ENCODE measurements at places on chromosomes 4 and X.

DNA sequence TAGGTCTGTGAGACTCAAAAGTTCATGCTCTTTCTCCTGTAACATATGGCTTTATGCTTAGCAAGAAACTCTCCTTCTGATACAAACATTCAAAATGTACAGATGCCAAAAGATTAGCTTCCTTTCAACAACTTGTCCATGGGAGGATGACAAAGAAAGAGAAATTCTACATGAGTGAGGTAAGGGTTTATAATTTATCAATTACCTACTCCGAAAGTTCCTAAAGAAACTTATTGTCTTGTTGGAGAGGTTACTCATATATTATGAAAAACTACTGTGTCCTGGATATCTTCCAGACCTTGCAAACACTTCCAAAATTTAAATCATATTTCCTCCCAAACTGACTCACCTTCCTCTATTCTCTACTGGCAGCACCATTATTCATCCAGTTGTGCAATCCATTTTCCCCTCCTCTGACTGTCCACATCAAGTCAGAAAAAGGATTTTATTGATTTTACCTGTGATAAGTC, 65.1 kb downstream of the ENPEP start:
- DNase-seq: peak; percentile 10

DNA sequence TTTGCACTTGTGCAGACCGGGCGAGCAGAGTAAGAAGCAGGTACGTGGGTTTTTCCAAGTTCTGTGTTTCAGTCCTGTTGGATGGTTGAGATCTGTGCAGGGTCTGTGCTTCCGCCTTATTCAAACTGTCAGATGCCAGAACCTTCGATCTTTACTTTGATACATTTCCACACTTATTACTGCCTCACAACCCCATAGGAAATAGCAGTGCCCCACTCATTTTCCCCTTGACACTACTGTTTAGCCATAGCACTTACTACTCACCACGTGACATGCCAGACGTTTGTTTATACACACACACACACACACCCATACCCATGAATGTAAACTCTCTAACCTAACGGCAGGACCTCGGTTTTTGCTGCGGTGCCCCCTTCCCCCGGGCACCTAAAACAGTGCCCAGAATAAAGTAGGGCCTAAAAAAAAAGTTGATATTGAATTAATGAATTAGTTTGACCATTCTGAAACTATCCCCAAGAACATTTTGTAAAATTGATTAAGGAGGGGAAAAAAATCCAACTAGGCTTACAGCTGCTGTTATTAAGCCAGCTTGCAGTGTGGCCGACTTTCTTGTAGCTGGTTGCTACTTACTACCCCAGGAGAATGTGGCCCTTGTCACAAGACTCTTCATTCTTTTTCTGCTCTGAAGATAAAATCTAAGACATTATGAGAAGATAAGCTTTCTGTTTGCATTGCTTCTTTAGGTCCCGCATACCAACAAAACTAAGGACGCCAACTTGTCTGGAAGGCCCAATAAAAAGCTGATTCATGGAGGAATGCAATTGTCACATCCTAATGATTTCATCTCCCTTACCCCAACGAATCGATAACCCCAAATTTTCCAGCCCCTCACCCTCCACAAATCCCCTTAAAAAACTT, 704 bp upstream of the SEPSECS start:
- no peak for DNase-seq

DNA sequence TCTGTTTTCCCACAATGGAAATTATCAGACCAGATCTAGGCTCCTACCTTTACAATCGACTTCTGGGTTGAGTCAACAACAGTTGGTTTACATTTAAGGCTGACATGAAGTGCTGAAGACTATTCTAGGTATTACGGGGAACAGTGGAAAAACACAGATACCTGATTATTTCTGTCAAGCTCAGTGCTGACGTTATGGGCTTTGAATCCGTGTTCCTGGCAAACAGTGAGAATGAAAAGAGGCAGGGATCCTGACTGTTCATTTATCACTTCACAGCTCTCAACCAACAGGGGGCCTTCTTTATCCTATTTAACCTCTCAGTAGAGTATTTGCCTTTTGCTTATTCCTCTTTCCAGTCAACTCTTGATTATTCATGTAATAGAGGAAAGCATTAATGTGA, 43.1 kb downstream of the TMEM164 start:
- DNase-seq: no peak

- DNase-seq: peak; percentile 12
These were observed 53.9 kb upstream of the SORBS2 start for GRCh38 chr4:185865901-185866328.

- DNase-seq: no peak
These were observed 62.8 kb downstream of the LRBA start for GRCh38 chr4:150952167-150952845.

GRCh38 chrX:119492463-119492862, 24.2 kb downstream of the SLC25A5 start:
- DNase-seq: no peak

DNA sequence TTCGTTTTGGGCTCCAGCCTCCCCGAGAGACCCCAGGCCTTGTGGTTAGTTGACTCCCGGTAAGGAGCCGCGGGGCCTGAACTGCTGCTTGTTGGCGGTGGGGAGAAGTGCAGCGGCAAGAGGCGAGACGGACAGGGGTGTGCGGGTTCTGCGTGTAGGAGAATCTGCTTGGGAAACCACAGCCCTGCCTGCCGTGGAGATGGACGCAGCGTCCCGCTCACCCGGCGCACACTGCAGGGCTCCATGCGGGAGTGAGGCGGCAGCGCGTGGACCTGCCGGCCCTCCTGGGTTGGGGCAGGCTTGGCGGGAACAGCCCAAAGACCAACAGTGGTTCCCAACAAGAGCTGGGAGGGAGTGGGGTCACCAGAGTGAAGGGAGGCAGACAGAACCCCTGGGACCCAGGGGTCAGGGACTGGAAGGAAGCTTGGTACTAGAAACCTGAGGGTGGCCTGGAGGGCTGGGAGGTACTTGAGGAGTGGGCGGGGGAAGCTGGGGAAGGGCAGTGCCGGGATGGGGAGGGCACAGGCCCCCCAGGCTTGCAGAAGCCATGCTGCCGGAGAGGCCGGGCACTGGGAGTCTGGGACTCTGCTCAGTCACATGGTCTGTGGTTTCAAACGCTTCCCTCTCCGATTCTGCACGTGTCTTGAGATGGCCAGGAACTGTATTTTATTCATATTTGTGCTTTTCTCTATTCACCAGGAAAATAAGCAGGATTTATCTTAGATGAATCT, 70.8 kb downstream of the RGS12 start:
- no peak for DNase-seq

DNA sequence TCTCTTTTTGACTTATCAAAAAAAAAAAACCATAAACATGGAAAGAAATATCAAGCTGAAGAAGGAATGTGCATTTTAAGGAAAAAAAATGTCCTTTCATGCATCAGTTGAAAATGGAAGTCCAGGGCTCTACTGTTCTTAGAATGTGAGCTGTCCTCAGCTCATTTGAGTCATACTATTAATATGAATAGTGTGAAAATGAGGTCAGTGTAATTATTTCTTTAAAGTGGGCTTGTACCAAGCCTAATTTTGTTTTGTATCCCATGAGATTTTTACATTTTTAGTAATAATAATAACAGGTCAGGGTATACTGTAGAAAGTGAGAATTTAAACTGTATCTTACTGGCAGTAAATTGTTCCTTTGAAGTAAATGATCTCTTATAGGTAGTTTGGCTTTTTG, 148.5 kb downstream of the NAA11 start:
- DNase-seq: no peak

- DNase-seq: no peak
These were observed 62.1 kb upstream of the PRRG3 start for GRCh38 chrX:151633157-151633556.

- DNase-seq: peak; percentile 36
These were observed 1274.7 kb downstream of the ADGRL3 start for GRCh38 chr4:62474802-62475201.

DNA sequence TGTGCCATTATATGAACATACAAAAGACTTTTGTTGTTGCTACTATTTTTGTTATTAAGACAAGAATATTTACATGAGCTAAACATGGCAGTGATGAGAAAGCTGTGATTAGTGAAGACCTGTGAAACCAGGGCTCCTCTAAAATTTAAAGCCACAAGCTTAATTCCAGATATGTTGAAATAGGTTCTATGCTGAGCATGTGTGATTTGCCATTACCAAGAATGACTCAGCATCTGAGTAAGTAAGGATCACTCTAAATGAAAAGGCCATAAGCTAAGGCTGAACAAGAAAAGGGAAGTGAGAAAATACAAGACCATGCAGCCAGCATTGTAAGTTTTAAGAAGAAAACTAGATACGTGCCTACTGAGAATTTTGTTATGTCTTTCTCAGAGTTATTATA, 75.9 kb upstream of the CAMK2D start:
- DNase-seq: peak; percentile 17

DNA sequence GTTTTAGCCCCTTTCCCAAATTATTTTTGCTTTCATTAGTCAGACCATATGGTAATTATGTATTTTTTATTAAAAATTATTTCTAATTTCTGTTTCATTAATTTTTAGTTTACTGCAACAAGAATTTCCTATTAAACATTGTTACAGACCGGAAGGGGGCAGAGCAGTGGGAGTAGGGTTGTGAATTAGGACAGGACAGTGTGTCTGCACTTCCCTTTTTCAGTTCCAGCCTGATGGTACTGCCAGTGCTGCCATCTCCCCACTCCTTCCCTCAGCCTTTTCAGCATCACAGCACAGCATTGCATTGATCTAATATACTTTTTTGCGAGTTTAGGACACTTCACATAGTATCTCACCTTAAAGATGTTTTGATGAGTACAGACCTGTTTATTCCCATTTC, 76.5 kb downstream of the STIM2 start:
- DNase-seq: no peak

DNA sequence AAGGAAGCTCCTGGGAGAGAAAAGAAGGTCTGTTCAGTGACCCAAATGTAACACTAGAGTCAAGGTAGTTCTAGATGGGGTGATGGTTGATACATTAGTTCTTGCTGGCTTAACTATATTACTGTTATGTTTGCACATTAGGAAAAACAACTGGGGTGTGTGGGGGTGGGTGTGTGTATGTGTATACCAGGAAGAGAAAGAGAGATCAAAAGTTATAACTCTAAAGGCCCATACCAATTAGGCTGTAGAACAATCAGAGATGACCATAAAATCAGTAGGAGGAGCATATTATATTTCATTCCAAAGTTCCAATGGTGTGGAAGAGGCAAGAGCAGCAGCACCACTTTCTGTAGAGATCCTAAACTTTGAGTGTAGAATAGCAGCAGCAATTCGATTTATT, 134.7 kb upstream of the FMR1 start:
- DNase-seq: no peak

DNA sequence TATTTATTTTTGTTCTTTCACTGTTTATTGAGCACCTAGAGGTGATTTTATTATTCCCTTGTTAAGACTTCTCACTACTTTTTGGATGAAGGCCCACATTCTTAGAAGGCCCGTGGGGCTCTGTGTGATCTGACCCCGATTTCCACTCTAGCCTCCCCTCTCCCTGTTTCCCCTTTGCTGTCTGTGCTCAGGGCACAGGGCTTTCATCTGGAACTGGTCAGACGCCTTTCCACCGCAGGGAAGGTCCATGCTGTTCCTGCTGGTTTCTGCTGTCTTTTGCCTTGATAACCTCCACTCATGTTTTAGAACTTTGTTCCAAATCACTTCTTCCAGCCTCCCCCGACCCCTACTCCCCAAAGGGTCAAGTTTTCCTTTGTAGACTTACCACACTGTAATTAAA, 31.3 kb upstream of the ANAPC4 start:
- no peak for DNase-seq

DNA sequence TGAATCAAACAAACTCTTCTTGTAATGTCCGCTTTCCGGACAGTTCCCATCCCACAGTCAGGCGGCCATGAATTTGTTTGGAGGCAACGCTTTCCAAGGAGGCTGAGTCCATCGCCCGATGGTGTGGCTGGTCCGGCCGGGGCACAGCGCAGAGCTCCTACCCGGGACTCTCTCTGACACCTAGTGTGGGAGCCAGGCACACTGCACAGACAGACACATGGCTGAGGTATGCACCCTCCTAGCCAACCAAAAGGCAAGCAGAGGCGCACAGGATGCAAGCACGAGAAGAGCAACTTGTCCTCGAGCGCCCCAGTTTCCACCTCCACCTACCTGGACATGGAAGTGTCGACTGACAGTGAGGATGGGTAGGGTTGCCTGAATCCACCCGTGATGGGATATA, 87.5 kb downstream of the LEF1 start:
- no peak for DNase-seq

- peak; percentile 4 for DNase-seq
These were observed 972.3 kb downstream of the PCDH7 start for GRCh38 chr4:31692399-31692940.

- DNase-seq: no peak
These were observed 54.5 kb downstream of the CLDN34 start for GRCh38 chrX:10021461-10022272.

GRCh38 chr4:139799615-139800014, 134.0 kb downstream of the MGST2 start:
- DNase-seq: no peak

DNA sequence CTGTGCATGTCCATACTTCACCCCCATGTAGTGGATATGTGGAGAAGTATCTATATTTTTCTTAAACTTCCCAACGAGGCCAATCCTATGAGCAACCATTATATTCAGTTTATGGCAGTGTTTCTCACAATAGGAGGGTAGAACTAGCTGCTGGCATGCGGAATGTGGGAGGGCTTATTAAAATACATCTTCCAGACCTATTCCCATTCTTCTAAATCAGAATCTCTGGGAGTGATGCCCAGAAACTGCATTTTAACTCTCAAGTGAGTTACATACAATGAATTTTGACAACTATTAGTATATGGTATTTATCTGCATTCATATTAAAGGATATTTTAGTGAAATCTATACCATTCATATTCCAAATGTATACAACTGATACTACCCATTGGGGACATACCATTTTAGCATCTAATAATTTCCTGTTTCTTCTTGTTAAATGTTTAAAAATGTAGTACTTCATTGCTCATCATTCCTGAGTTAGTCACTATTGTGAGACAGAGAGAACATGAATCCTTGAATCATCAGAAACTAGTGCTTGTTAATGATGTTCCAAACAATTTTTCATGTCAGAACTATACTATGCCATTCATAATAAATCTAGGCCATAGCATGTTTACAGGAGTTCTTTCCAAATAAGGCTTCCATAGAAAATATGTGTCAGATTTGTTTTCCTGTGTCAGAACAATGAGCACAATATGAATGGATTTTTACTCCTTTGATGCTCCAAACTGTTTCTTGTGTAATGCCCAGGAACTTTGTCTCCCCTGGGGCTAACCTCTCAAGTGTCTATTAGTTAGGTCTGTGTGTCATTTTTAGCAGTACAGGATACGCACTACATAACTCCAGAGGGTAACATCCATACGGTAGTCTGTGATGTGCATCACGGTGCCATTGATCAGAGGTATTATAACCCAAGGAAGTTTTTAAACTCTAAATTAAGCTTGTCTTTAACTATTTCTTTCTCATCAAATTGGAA, 198.8 kb upstream of the BMP3 start:
- DNase-seq: no peak

DNA sequence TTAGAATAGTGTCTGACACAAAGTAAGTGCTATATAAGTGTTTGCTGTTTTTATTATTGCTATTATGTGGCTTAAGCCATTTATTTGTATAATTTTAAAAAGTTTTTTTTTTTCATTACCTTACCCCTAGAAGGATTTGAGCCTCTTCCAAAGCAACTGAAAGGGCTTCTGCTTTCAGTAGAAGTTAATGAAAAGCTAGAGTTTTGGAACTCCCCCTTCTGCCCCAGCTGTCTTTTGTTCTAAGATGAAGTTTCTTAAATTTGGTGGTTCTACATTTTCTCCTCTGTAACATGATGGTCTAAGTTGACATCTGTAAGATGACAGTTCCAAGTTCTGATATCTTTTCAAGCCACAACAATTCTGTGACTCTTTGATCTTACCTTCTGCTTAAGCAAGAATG, 30.3 kb downstream of the FHIP1A start:
- no peak for DNase-seq

Measured in urothelium cell line (cell line).